ENCODE measurements at places on chromosomes 5 and 9.
A peak's percentile ranks its signal among the peaks of the same experiment; 100 is the strongest.

- no peak for DNase-seq
Observed at GRCh38 chr9:100485196-100485595, 12.2 kb downstream of the TMEFF1 start.

DNA sequence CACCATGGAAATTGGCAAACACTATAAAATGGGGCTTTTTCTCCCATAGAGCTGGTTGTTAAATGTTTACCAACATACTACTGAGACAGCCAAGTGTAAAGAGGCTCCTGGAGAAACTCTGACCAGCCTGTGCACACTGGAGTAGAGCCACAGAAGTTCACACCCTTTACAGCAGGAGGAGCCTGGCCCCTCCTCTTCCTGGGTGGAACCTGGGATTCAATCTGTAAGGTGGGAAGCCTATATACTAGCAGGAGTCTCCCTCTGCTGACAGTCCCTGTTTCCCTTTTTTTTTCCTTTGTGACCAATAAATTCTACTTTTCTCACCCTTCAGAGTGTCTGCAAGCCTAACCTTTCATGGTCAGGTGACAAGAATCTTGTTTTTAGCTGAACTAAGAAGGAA lies 10.4 kb upstream of the SLC30A5 start:
- DNase-seq, result no peak

- DNase-seq, result no peak
Observed at GRCh38 chr5:6161257-6161656, 217.1 kb downstream of the MED10 start.

DNA sequence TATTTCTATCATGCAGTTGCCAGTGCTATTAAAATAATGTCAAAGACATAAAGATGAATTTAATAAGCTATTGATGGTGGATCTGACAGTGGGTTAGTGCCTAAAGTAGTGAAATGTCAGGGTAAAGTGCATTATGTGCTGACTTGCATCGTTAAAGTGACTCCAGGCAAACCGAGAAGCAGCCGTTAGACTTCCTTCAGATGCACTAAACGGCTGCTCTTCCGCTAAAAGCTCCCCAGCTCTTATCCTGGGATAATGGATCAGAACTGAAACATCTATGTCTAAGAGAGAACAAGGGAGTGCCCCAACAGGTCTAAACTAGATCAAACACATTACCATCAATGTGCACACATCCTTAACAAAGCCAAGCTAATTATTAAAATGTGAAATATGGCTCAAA lies 468.2 kb downstream of the NTRK2 start:
- no peak for DNase-seq

DNA sequence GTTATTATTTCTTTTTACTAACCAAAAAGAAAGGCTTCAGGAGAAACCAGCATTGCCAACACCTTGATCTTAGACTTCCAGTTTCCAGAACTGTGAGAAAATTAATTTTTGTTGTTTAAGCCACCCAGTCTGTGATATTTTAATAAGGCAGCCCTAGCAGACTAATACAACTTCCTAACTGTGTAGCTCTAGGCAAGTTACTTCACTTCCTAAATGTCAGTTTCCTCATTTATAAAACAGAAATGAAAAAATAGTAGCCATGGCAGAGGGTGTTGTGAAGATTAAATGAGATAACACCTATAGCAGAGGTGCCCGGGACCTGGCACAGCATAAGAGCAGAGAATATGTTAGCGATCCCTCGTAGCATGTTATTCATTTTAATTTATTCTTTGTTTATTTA lies 66.6 kb upstream of the HAND1 start:
- no peak for DNase-seq

DNA sequence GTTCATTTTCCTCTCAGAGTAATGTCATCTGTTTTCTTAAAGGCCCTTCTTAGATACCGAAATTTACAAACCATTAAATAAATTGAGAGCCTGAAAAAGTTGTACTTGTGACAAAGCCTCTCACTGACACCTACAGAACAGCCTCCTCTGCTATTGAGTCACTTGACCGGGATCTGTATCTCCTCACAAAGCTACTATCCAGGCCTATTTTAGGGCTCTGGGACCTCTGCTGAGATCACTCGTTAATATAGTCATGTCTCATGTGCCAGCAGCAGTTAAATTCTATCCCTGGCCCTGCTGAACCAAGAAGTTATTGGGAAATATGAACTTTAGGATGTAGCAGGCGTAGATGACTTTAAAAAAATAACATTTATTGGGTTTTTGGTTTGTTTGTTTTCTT lies 31.1 kb downstream of the FBXO38 start:
- DNase-seq, result no peak

- DNase-seq, result no peak
Observed at GRCh38 chr9:32906213-32906612, 95.2 kb downstream of the APTX start.

DNA sequence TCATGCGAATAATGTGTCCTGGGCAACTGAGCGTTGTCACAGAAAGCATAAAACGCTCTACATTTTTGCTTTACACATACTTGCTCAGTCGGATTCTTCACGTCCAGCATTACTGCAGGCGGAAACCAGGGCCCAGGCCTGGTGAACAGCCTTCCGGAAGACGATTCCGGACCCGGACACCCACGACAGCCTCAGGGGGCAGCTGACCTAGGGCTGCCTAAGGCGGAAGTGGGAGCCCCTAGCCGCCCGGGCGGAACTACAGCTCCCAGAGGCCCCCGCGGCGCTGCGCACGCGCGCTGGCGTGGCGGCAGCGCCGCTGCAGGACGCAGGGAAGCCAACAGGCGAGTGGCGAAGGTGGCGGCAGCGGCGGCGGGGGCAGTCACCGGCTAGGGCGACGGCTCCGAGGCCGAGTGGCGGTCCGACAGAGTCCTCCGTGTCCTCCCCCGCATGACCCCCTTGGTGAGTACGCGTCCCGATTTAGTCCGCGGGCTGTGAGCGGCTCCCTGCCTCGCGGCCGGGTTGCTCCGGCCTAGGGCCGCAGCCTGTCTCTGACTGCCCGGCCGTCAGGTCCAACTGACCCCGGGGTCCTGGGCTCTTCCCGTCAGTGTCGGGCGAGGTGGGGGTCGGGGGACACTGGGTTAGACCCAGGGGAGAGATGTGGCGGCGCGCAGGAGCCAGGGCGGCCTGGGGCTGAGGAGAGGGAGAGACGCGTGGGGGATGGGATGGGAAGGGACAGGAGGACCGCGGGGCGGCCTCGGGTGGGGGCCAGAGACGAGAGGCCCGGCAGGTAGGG lies at the start of gene GAPVD1:
GAPVD1 (plus strand) TSS at position 326 of the 793 bp plus-strand sequence. CDS start 37,096 bp downstream, outside the sequence.
- DNase-seq, result peak; percentile 75

GRCh38 chr9:112224401-112225289 lies 49.5 kb upstream of the SUSD1 start:
- no peak for DNase-seq

DNA sequence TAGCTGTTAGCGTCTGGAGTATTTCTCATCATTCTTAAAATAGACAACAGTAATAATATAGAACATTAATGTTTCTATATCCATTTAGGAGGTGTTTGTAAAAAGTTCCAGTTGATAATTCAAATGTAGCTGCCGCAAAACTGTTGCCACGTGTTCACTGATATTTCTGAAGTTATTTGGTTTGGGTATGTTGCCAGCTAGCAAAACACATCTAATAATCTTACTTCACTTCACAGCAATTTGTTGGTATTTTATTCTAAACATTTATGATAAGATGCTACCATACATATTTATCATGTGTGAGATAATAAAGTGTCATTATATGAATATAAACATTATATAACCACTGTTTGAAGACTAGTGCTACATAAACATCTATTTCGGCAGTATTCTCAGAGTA lies 101.6 kb downstream of the CDH12 start:
- DNase-seq, result no peak

- DNase-seq, result no peak
Observed at GRCh38 chr9:137008312-137008711, 11.9 kb upstream of the CLIC3 start.

DNA sequence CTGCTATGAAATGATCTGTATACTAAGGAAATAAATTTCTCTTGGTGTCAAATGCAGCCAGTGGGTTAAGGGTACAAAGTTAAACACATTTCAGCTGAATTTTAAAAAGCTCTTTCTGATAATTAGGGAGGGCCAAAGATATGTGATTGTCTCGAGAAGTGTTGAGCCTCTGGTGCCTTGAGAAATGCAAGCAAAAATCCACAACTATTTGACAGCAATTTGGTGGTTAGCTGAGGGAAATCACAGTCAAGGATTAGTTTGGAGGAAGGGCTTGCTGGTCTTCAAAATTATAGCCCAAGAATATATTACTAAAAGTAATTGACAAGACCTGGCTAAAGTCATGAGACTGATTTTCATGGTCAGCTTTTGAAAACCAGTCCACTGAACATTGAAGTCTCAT lies 255.7 kb upstream of the PPP1R2B start:
- DNase-seq, result no peak

GRCh38 chr5:42057254-42057690 lies 132.2 kb downstream of the FBXO4 start:
- DNase-seq, result peak; percentile 23

DNA sequence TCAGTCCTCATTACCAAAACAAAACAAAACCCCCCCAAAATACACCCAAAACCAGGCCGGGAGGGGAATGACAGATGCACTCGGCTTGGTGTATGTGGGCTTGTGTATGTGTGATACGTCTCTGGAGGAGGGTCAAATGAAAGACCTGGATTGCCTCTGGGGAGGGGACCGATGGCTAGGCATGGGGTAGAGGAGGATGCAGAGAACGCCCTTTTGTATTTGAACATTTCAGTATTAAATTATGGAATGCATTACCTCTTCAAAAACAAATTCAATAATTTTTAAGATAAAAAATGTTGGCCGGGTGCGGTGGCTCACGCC lies 61.4 kb downstream of the LMX1B start:
- DNase-seq, result no peak

GRCh38 chr5:151081431-151082281 lies 822 bp upstream of the TNIP1 start:
- no peak for DNase-seq

GRCh38 chr9:72646061-72646460 lies 124.7 kb downstream of the TMC1 start:
- DNase-seq, result no peak
